Fibroblast of skin of right biceps (primary cell): ENCODE measurements at places on chromosomes 4 and X.

DNA sequence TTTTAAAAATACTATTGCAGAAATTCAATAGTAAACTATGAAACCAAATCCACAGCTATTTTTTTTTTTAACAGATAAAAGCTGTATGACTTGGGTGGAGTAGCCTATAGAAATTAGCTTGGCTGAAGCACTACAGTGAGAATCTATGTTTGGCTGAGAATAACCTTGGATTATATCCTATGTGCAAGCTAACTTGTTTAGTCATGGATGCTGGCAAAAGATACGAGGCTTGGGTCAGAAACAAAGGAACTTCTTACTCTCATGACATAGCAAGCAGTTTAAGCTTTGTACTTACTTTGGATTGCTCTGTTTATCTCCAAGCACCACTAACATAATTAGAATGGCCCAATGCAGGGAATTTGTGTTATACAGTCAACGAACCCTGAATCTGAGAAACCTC is 119.2 kb upstream of the GRID2 start:
- peak; percentile 34 for DNase-seq

DNA sequence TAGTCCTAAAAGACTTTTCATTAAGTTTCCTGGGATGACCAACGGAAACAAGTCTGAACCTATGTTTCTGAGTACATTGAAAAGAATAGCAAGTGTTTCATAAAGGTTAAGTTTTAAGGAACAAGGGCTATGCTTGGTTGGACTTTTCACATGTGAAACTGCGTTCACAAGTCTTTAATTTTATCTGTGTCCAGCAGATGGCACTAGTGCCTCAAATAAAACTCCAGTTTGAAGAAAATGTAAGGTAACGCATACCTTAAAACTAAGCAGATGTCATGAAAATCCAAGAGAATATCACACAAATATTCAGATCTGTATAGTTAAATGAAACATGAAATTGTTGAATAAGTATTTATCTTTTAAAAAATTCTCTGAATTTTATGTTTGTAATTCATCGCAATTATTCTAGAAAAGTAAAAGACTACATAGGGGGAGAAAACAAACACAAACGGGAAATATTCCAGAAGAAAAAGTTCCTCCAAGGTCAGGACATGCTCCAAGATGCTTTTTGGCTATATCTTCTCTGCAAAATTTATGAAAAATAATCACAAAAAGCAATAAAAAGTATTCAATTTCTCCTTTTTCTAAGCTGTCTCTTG is 89.6 kb upstream of the MAD2L1 start:
- DNase-seq = peak; percentile 64

GRCh38 chr4:8364141-8364540 is 76.4 kb downstream of the ACOX3 start:
- DNase-seq = no peak

DNA sequence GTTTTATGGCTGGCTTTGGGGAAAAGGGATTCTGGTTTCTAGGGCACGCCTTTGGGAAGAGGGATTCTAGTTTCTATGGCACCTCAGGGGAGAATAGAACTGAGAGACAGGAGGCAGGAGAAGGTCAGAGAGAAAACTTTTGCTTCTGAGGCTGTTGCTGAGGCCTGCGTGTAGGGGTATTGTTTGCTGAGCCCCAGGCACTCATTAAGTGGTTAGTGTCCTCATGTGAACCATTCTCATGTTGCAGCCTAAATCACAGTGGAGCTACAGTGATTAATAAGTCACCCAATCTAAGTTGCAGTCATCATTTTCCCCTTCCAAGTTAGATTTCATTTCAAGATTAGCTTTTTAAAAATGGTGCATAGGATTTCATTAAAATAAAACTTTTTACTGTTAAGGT is 29.0 kb downstream of the VCX3A start:
- no peak for DNase-seq

DNA sequence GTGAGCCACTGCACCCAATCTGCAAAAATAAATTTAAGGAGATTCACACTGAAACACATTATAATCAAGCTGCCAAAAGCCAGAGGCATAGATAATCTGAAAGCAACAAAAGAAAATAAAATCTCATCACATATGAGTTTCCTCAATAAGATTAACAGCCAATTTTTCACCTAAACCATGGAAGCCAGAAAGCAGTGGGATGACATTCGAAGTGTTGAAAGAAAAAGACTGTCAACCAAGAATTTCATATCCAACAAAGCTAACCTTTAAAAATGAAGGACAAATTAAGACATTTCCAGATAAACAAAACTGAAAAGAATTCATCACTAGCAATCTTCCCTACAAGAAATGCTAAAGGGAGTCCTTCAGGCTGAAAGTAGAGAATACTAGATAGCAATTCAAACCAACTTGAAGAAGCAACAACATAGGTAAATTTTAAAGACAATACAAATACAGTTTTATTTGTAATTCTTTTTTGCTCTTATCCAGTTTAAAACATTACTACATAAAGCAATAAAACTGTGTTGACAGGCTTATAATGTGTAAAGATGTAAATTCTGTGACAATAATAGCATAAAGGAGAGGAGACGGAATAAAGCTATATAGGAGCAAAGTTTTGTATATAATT is 23.1 kb upstream of the KLHL8 start:
- no peak for DNase-seq

- no peak for DNase-seq
Observed at GRCh38 chrX:13476384-13476783, 93.0 kb upstream of the EGFL6 start.

- DNase-seq = no peak
Observed at GRCh38 chr4:182318256-182318655, 75.1 kb downstream of the TENM3 start.

- no peak for DNase-seq
Observed at GRCh38 chrX:149198980-149199732, 305.9 kb downstream of the IDS start.

DNA sequence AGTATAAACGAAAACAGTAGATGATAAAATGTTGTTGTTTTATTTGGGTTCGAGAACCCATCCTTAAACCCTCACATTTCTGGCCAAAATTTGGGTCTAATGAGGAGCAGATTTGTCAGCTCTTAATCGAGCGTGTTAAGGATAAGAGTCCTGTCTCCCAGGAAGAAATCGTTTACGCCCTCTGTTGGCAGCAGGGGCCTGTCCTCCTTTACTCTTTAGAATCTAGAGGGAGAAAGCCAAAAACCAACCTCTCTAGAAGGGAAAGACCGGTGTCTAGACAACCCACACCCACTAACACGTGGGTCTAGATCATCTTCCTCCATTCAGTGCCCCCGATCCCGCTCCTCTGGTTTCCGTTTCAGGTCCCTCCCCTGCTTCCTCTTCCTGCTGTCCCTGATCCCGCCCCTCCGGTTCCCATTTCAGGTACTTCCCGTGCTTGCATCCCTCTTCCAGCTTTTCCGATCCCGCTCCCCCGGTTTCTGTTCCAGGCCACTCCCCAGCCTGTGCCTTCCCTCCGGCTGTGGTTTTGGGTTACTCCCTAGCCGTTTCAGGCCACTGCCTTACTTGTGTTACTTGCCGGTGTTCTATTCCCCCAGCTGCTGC is 339.1 kb downstream of the PAPSS1 start:
- DNase-seq = peak; percentile 3

GRCh38 chr4:1720163-1720983 is 750 bp downstream of the TMEM129 start:
- DNase-seq = peak; percentile 33

DNA sequence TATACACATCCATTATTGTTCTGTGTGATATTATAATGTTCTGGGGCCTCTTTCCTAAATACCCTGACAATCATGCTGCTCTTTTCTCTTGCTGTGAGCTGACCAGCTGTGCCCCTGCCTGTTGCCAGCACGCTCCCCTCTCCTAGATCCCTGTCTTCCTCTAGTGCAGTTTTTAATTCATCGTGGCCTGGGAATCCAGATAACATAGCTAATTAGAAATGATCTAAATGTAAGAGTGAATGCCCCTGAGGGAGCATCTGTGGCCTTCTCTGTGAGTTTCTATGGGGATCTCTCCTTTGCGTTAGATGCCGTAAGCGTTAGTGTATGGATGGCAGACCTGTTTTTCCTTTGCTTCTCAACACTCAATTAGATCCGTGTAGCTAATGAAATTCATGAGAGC is 434.3 kb downstream of the SPRY1 start:
- DNase-seq = no peak

DNA sequence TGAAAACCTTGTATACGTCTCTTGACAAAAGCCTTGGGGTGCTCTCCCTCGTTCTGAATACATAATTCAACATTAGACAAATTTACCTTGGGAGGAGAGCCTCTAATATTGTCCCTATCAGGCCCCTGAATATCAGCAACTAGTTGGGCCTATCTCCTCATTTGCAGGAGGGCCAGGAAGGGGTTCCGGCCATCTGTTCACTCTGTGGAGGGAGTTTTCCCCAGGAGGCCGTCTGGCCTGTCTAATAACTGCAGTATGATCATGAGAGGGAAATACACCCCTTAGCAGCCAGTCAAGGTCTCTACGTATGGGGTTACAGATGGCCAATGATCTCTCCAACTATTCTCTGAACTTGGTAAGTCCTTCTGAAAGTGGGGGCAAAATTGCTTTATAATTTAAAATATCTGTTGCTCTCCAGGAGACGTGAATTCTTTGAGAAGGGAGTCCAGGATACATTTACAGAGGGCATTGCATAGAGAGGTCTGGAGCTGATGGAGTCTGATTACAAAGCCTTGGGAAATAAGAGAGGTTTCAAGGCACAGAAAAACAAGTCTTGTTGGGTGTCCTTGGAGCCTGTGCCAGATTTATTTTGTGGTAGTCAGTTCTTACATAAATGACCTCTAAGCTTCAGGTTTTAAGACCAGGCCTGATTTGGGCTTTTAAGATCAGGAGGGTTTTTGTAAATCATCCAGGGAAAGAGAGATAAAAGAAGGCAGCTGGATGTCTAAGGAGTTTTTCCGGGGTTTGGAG is 48.2 kb upstream of the UXT start:
- no peak for DNase-seq

DNA sequence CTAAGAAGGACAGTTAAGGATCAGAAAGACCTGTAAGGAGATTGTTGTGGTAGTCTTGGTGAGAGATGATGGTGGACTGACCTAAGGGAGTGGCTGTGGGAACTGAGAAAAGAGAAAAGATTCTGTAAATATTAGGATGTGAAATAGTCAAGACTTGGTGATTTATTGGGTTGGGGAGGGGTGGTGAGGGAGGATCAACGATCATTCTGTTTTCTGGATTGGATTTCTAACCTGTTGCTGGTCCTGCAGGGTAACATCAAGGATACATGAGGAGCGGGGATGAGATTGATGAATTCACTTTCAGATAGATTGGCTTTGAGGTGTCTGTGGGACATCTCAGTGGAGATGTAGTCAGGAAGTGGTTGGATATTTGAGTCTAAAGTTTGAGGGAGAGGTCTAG is 1.4 kb downstream of the PIN4 start:
- no peak for DNase-seq

DNA sequence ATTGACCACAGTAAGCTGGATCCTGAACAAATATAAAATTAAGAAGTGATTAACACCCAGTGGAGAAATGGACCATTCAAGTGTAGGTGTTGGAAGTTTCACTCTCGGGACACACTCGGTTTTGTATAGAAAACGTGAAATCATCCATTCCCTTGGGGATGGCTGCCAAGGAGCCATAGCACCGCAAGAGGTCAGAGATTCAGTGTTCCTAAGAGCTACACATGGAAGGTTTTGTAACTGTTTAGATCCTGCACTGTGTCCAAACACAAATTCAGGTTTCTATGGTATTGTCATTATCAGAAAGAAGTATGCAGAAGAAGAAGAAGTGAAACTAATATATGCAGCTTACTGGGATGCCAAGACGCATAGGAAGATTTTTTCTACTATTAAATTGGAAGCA is 281.0 kb downstream of the LDB2 start:
- DNase-seq = no peak

DNA sequence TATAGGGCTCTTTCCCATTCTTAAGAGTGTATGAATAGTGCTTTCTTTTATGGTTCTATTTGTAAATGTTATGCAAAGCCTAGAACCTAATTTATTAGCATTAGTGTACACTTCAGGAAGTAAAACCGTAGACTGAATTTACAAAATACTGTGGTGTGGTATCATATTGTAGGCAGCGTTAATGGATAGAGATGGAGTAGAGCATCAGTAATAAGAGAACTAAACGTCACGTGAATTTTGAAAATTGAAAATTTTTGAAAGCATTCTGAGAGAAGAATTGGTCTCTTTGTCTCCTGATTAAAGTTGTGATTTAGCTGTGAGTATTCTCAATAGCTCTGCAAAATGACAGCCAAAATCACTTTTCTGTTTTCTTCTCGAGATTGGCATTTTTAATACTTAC is 2.9 kb downstream of the STIM2 start:
- DNase-seq = no peak

DNA sequence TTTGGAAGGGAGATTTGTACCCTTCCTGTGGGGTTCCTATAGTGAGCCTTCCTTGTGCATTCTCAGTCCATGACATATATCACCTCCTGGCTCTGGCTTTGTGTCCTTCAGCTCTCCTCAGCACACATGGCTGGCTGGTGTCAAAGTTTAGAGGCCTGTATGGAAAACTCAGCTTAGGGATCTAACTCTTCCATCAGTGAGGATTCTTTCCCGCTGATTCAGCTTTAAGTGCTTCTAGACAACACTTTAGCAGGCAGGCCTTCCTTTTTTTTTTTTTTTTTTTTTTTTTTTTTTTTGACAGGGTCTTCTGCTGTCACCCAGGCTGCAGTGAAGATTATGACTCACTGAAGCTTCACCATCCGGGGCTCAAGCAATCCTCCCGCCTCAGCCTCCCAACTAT is 84.2 kb downstream of the NPNT start:
- DNase-seq = peak; percentile 60

DNA sequence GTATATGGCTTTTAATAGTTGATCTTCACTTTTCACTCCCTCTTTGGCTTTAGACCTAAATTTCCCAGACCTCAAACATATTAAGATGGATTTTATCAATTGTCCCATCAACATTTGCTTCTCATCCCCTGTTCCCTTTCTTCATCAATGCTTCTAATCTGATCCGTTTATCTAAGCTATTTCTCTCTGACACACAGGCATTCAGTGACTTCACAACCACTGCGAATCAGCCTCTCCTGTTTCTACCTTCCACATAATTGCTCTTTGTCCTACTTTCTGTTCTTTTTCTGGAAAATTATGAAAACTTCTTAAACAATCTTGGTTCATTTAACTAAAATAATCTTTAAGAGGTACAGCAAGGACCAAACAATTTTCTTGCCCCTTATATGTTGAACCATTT is 115.2 kb downstream of the GLRA3 start:
- no peak for DNase-seq

GRCh38 chr4:147110473-147111367 is 165.1 kb upstream of the TTC29 start:
- DNase-seq = no peak

- no peak for DNase-seq
Observed at GRCh38 chr4:41784191-41784979, 35.9 kb upstream of the PHOX2B start.

DNA sequence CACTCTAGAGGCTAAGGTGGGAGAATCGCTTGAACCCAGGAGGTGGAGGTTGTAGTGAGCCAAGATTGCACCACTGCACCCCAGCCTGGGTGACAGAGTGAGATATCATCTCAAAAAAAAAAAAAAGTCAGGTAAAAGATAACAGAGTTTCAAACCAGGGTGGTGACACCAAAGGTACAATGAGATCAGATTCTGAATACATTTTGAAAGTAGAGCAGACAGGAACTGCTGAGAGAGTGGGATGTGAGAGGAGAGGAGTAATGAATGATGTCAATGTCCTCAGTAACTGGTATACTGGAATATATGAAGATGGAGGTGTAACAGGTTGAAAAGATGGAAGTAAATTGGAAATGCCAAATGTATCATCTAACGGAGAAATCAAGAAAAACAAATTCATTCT is 135.6 kb downstream of the CAMK2D start:
- no peak for DNase-seq

- DNase-seq = no peak
Observed at GRCh38 chr4:41323706-41324105, 67.0 kb downstream of the UCHL1 start.
